CD4-positive, alpha-beta T cell treated with Interleukin-6 for 4 hours (primary cell): ENCODE measurements at places on chromosomes 4 and X.

GRCh38 chrX:38117485-38117884 lies 103.2 kb downstream of the SRPX start:
- DNase-seq: no peak

DNA sequence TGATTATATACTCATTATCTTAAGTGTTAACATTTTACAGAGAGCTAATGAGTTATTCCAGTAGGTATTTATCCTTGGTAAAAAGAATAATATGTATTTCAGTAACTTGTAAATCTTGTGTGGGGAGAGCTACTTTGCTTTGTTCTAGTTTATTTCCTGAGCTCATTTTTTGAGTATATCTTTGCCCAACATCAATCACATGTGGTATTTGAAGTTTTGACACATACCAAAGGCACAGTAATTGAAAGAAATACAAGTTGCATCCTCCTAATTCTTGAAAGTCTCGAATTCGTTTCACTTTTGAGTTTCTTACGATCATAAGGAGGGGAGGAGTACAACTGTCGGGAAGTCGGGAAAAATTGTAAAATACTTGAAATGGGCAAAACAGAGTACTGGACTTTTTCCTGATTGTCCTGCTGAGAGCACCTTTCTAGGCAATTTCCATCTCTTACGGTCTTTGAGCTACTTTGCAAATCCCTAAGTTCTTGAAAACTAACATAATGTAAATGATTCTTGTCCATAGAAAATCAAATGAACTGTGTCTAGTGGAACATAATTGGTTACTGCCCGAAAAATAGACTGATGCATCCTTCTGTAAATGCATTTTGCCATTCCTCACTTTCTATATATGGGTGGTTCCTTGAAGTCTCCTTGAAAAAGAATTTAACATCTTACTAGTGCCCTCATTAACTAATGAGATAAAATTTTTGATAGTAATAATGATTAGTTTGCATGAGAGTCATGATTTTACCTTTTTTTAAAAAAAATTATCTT lies 20.6 kb downstream of the CLTRN start:
- no peak for DNase-seq

GRCh38 chrX:21952624-21953023 lies 12.1 kb downstream of the SMS start:
- no peak for DNase-seq

GRCh38 chr4:89172865-89173264 lies 61.5 kb downstream of the TIGD2 start:
- no peak for DNase-seq

- no peak for DNase-seq
Observed at GRCh38 chr4:46445710-46446314, 55.9 kb upstream of the GABRA2 start.

- no peak for DNase-seq
Observed at GRCh38 chr4:169530048-169530447, 82.3 kb downstream of the NEK1 start.

- no peak for DNase-seq
Observed at GRCh38 chr4:72945719-72946336, 123.7 kb downstream of the COX18 start.

DNA sequence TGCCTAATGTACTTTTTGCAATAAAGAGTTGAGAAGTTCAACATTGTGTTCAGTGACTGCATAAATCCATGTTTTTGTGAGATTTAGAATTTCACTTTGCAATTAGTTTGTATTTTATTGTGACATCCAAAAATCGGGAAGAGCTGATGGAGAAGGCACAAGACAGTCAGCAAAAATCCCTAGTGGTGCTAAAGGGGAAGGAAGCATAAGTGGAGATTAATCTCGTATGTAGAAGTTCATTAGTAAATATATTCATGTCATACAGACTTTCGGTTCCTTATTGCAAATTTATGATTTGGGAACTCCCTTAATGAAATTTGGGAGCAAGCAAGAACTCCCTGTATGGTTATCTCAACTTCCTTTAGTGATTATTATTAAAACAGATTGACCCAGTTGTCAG lies 57.8 kb upstream of the SLC39A8 start:
- DNase-seq: no peak

DNA sequence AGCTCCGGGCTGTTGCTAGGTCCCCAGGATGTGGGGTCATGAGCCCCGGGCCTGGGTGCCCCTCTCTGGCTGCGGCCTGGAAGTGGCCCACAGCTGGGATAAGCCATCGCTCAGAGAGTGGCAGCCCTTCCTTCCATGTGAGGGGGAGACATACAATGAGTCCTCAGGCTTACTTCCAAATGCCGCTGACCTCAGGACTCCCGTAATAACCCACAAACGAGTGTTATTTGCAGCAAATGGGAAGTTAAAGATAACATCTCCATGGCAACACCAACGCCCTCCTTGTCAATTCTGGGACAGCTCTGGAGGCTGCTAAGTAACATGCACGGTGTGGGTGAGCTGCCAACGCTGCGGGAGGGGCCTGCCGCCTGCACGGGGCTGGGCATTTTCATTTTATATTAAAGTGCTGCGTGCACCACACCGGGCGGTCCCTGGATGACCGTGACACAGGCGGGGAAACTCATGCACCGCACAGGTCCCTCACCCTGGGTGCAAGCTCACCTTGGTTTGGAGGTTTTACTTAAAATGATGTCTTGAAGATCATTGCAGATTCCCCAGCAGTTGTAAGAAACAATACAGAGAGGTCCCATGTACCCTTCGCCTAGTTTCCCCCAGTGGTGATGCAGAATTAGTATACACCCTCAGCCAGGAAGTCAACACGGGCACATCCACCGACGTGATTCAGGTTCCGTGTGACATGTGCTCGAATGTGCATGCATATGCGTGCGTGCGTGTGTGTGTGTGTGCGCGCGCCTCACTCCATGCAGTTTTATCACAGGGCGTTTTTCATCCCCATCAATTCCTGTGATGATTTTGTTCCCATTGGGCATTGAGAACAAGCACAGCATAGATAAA lies 79.4 kb downstream of the ABLIM2 start:
- no peak for DNase-seq

- no peak for DNase-seq
Observed at GRCh38 chr4:106601519-106601918, 232.9 kb upstream of the GIMD1 start.

DNA sequence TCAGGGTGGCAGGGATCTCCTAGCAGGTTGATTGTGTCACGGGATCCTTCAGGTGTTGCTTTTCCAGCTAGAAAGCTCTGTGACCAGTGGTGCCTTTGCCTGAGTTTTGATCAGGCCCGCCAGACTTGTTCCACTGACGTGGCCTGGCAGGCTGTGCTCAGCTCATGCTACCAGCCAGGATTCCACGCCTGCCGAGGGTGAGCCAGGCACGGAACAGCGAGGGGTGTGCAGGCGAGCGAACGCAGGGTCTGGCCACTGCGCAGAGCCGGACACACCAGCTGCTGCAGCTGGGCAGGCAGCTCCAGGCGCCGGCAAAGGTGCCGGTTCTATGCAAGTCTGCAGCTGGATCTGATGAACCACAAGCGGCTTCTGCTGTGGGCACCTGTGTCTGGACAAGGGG lies 17.1 kb upstream of the SAT1 start:
- DNase-seq: no peak

DNA sequence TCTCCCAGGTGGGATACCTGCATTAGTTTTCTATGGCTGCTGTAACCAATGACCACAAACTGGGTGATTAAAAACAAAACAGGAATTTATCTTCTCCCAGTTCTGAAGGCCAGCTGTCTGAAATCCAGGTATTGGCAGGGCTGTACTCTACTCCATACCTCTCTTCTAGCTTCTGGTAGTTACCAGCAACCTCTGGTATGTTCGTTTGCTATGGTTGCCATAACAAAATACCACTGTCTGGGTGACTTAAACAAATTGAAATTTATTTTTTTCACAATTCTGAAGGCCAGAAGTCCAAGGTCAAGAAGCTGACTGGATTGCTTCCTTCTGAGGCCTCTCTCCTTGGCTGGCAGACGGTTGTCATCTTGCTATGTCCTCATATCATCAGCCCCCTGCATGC lies 642.1 kb upstream of the TENM3 start:
- no peak for DNase-seq

DNA sequence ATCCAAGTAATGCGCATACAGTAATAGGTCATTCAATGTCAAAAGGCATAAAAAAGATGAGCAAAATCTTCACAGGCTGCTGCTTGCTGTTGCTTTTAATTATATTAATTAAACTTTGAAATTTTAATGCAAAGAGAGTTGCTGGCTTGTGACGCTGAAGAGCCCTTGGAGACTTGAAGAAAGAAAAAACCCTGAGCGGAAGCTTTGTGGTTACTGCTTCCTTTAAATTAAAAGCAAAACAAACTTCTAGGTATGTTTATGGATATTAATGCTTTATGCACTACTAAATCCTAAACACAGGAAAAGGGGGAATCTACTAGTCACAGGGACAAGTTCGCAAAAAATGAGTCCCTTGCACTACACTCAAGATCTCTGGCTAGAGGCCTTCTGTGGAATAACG lies 166.7 kb downstream of the ANTXR2 start:
- DNase-seq: no peak

DNA sequence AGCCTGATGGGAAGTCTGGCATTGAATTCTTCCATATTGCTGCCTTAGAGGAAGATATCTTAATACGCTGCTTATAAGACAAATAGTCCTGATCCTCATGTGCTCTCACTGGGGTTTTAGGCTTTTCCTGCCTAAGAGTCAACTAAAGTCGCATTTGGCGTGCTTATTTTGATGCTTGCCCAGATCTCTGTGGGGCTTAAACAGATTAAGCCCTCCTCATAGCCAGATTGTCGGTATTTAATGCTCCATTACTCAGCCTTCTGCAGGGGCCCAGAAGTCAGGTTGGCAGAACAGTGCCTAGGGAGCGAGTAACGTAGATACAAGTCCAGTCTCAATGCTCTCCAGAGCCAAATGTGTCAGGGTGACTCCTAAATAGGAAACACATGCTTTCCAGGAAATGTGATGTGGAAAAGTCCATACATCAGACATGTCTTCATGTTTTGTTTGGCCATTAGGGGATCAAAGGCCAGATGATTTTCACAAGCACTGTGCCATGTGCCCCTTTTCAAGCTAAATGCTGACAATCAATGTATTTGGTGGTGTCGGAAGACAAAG lies 262.8 kb downstream of the PRDM5 start:
- DNase-seq: no peak

GRCh38 chr4:141247430-141247780 lies 26.7 kb downstream of the ZNF330 start:
- DNase-seq: no peak

GRCh38 chrX:14864631-14865030 lies 8.2 kb downstream of the FANCB start:
- DNase-seq: no peak

GRCh38 chr4:174859904-174860303 lies 30.9 kb upstream of the GLRA3 start:
- DNase-seq: no peak

DNA sequence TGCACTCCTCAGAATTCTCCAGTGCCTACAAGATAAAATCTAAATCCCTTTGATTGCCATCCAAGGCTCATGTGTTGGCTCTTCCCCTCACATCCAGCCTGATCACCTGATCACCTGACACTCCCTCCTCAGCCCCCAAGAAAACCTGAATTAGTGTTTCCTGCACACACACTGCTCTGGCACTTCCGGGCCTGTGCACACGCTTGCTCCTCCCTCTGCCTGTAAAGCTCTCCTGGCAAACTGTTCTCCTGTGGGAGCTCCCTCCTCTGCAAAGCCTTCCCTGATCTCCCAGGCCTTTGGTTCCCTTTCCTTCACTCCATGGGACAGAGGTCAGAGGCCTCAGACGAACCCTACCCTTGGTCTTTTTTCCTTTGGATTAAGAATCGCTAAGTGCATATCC lies 19.9 kb downstream of the PHKA2 start:
- DNase-seq: no peak

- no peak for DNase-seq
Observed at GRCh38 chr4:76434901-76435527, at the start of gene SHROOM3. Gene SHROOM3 (plus strand): TSS chr4:76435229. CDS start chr4:76436053, 824 bp downstream.

DNA sequence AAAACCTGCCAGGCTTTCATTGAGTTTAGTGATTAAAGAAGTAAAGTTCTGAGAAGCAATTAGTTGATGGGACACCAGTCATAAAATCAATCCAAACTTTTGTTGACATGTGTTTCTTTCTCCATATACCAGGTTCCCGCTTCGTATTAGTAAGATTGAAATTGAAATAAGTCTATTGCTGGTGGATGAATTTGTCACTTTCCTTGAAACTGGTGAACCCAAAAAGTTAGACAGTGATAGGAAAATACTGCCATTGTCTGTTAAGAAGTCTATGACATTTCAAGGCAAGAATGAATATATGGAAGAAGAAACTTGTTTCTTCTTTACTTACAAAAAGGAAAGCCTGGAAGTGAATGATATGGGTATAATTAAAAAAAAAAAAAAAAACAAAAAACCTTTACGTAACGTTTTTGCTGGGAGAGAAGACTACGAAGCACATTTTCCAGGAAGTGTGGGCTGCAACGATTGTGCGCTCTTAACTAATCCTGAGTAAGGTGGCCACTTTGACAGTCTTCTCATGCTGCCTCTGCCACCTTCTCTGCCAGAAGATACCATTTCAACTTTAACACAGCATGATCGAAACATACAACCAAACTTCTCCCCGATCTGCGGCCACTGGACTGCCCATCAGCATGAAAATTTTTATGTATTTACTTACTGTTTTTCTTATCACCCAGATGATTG lies at the start of gene CD40LG:
CD40LG (plus strand) TSS at position 482 of the 684 bp plus-strand sequence; CDS start at position 573, 91 bp downstream.
- peak; percentile 47 for DNase-seq

GRCh38 chr4:86521373-86521969 lies 72.6 kb upstream of the PTPN13 start:
- DNase-seq: no peak

DNA sequence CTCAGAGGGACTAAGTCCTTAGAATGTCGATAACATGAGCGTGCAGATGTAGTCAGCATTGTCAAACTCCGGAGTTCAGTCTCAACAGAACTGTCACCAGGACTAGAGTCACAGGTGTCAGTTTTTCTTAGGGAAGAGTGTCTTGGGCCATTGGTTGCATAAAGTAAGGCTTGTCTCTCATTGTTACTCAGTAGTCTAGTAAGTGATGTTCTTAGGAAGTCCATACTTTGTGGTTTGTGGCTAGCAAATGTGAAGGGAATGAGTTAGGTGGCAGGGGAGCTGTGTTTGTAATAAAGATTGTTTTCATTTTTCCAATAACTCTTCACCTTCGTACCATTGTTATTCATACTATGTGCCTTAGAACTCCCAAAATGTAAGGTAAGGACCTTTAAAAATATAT lies 119.6 kb downstream of the AFF2 start:
- no peak for DNase-seq

DNA sequence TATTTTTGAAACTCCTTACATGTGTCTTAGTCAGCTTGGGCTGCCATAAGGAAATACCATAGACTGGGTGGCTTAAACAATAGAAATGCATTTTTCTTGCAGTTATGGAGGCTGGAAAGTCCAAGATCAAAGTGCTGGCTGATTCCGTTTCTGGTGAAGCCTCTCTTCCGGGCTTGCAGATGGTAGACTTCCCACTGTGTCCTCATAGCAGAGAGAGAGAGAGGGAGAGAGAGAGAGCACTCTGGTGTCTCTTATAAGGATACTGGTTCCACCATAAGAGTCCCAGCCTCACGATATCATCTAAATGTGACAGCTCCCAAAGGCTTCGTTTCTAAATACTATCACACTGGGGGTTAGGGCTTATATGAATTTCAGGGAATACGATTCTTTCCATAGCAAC lies 39.7 kb downstream of the ENPEP start:
- no peak for DNase-seq

GRCh38 chr4:20262221-20262620 lies 10.5 kb downstream of the SLIT2 start:
- no peak for DNase-seq
